ENCODE measurements at places on chromosomes 4 and X.
A peak's percentile ranks its signal among the peaks of the same experiment; 100 is the strongest.

DNA sequence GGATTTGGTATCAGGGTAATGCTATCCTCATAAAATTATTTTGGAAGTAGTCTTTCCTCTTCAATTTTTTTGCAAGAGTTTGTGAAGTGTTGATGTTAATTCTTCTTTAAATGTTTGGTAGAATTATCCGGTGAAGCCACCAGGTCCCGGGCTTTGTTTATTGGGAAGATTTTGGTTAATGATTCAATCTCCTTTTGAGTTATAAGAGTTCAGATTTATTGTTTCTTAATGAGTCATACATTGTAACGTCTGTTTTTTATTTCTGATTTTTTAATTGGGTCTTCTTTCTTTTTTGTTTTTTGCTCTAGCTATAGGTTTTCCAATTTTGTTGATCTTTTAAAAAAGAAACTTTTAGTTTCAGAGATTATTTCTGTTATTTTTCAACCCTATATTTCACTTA lies 412.3 kb downstream of the PDGFC start:
- DNase-seq, result no peak

- DNase-seq, result no peak
Observed at GRCh38 chr4:10917566-10917965, 233.0 kb upstream of the CLNK start.

DNA sequence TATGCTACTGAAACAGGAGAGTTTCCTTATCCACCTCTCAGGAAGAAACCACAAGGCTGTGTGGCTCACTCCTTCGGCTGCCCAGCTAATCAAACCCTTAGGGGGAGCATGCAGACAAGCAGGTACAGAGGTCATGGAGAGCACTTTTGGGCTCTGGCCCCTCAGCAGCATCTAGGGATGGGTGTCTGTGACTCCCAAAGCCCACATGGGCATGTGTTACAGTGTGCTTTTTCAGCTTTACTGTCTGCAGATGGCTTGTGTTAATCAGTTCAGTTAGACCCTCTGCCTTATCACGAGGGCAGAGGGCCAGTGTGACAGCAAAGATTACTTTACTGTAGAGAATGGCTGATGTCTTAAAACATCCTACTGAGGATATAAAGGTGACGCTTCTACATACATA lies 447.4 kb downstream of the PCDH10 start:
- no peak for DNase-seq

DNA sequence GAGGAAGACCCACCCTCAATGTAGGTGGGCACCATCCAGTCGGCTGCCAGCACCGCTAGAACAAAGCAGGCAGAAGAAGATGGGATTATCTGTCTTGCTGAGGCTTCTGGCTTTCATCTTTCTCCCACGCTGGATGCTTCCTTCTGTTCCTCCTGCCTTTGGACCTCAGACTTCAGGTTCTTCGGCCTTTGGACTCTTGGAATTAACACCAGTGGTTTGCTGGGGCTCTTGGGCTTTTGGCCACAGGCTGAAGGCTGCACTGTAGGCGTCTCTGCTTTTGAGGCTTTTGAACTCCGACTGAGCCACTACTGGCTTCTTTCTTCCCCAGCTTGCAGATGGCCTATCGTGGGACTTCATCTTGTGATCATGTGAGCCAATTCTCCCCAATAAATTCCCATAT lies 55.1 kb downstream of the PDLIM5 start:
- no peak for DNase-seq

DNA sequence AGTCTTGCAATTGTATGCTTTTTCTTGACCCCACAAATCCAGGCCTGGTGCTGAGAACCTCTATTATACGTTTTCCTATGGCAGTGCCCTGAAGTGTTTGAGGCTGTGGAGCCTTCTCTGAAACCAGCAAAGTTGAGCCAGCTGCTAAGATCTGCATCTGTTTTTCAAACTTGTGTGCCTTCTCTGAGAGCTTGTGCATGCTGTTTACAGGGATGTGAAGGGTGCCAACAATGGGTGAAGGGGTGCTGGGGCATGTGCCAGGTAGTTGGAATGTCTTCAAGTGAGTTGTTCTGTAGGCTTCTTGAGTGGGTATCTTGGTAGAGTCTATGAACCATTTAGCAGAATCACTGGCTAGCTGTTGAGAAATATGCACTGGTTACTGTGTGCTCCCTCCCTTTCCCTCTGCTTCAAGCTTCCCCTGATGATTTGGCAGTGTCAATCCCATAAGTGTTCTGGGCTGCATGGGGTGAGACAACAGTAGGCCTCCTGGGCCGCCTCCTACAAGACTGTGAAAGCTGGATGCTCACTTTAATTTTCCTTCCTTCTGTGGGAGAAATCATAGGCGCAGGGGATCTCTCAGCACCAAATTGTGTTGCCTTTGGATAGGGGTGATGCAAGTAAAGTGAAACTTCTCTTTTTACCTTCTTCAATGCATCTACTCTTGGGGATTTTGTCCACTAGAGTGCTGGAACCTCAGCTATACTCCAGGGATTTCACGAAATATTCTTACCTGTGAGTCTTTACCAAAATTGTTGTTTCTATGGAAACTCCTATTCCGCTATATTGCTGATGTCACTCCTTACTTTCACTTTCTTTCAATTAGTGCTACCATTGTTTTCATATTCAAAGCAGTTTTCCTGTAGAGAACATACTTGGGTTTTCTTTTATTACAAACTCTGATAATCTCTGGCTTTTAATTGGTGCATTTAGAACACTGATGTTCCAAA lies 30.0 kb downstream of the ITM2A start:
- DNase-seq, result peak; percentile 18

All from CD4-positive, alpha-beta T cell treated with Interleukin-4 for 4 hours (primary cell).